Hematopoietic multipotent progenitor cell treated with erythropoietin and hydrocortisone succinate and interleukin-3 and kit ligand, for 4 days (in vitro differentiated cells): ENCODE measurements at places on chromosomes 12 and 14.

- no peak for DNase-seq
Observed at GRCh38 chr14:87156878-87157277, 836.1 kb downstream of the GALC start.

DNA sequence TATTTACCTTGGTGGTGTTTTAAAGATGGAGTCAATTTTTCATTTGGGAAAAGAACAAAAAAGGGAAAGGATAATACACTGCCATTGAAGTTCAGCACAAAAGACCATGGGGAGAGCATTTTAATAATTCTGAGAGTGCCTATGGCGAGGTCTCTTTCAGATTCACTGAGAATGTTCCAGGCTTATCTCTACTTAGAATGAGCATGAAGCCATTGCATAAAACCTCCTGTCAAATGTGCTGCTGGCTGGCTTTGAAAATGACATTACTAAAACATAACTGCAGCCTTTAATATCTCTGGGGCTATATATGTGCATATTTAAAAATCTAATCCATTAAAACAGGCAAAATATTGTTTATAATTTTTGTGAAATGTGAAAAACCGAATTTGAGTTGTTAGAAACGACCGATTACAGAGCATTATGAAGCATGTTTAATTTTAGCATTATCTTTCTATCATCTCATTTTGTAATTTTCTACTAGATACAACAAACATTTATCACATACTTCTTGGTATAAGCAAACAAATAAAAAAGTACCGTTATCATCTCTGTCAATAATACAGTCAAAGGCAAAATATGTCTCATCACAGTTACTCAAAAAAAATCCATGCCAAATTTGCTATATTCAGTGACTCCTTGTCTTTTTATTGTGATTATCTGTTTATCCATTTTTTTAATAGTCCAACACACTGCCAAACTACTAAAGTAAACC, 45.7 kb upstream of the YARS2 start:
- DNase-seq: no peak

DNA sequence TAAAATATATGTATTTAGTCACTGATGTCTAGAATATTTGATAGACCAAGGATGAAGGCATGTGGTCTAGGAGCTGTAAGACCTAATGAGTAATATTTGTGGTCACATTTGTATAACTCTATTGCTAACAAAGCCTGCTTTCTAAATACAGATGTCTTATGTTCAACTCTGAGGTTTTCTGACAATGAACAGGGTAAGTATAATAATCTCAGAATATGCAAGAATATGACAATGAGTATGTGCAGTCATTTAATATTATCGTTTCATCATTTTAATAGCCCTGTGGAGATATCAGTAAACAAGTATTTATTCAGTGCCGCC, 389.6 kb downstream of the LRIG3 start:
- DNase-seq: no peak

- no peak for DNase-seq
Observed at GRCh38 chr12:12433203-12433731, 76.4 kb downstream of the BORCS5 start.

DNA sequence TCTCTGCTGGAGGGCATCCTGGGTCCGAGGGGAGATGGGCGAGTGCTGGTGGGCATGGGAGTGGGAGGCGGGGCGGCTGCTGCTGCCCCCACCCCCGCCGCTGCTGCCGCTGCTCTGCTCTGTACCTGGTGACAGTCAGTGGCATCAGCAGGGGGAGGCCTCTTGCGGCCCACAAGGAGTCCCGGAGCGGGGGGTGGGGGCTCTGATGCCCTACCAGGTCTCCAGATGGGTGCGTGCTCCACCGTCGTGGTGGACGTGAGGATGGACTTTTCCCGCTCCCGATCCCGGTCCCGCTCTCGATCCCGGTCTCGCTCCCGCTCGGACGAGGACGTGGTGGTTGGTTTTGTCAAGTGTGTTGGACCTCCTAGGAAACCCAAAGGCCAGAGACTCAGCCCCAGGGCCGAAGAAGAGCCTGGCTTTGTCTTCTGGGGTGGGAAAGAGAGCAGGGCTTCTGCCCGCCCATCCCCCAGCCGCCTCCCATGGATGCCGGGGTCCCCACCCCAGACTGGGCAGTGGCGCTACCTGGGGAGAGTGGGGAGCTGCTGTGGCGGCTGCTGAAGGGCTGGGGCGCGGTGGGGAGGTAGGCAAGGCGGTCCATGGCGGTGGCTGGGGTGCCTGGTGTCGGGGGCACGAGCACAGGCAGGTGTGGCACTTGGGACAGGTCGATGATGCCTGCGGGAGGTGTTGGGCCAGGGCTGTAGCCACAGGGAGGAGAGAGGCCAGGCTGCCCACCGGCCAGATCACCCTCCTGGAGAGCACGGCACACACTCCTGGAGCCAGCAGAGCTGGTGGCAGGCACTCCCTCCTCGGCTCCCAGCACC, 45.4 kb downstream of the RFLNA start:
- DNase-seq: no peak

- DNase-seq: no peak
Observed at GRCh38 chr12:103783744-103784664, 57.0 kb downstream of the NT5DC3 start.

GRCh38 chr14:32337759-32338158, 8.7 kb downstream of the AKAP6 start:
- no peak for DNase-seq

- DNase-seq: peak; percentile 44
Observed at GRCh38 chr14:26598081-26598671, 343 bp upstream of the NOVA1 start.

GRCh38 chr12:92065018-92065499, 80.6 kb downstream of the BTG1 start:
- no peak for DNase-seq

GRCh38 chr12:111310076-111310870, 58.6 kb downstream of the PHETA1 start:
- DNase-seq: no peak

DNA sequence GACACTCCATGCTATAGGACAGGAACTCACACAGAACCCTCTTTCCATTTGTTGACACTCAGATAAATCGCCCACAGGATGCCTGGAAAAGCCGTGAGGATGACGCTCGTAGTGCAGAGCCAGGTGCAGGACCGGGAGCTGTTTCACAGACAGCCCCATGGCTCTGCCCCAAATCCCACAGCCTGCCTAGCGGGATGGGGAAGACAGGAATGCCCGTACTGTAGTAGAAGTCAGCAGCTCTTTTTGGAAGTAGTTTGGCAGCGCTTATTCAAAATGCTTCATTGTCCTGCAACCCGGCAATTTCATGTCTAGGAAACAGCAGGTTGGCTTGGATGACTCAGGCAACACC, 41.6 kb downstream of the JAG2 start:
- no peak for DNase-seq

GRCh38 chr12:41681898-41682297, 462.8 kb downstream of the GXYLT1 start:
- no peak for DNase-seq

DNA sequence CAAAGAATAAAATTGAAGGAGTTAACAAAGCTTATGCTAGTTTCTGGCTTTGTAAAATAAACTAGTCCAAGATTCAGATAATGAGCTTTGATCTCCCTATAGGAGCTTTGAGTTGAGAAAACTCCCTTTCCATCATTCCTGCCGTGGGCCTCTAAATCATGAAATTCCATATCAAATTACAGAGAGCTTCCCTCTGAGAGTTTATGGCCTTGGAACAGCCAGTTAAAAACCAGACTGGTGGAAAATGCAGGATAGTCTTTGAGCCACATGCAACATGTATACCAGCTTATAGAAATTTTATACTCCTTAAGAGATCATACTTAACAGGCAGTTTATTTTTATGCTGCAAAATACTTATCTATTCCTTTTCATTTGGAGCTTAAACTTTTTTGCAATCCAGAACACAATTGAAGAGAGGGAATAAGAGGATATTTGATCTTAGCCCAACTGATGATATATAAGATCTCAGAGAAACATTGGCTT, 175.8 kb upstream of the ATP2B1 start:
- no peak for DNase-seq

DNA sequence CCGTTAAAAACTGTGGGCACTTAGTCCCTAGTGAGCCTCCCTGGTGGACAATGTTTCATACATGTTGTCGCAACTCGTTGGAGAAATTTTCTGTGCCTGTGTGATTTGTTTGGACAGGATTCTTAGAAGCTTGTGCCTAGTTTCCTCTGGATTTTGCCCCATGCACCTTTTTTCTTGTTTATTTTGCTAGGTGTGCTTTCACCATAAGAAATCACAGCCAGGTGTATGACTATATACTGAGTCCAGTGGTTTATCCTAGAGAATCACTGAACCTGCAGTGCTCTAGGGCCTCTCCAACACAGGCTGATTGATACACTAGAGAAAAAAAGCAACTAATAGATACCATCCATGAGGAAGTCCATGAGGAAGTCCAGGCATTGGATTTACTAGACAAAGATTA, 33.1 kb upstream of the OASL start:
- DNase-seq: no peak

DNA sequence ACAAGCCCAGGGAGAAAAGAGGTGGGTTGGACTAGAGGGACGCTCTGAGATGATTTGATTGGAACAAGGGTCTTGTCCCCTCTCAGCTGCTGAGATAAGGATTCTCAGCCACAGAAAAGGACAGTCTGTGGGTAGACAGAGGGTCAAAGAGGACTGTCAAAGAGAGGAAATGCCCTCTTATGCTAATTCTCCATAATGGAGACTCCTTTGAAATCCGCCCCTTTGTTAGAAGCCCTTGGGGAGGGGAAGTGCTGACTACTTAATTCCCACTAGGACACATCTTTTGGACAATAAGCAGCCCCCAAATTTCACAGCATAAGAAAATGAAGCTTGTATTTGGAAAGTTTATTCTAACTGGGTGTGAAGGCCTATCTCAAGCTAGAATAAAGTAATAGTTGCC, 176.6 kb downstream of the KTN1 start:
- no peak for DNase-seq

- peak; percentile 29 for DNase-seq
Observed at GRCh38 chr12:64270411-64270810, 48.3 kb upstream of the KICS2 start.

- no peak for DNase-seq
Observed at GRCh38 chr14:29749327-29749726, 178.3 kb downstream of the PRKD1 start.

DNA sequence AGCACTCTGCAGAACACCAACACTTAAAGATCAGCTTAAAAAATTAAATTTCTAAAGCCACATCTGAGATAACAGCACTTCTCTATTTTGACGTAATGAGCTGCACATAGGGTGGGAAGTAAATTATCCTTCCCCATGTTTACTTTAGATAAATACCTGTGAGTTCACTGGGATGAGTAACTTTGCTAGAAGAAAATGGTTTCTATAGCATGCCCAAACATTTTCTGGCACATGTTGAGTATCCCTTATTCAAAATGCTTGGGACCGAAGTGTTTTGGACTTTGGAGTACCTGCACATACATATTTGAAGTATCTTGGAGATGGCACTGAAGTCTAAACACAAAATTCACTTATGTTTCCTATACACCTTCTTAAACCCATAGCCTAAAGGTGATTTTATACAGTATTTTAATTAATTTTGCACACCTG, 6.6 kb downstream of the SLC38A2 start:
- DNase-seq: no peak

DNA sequence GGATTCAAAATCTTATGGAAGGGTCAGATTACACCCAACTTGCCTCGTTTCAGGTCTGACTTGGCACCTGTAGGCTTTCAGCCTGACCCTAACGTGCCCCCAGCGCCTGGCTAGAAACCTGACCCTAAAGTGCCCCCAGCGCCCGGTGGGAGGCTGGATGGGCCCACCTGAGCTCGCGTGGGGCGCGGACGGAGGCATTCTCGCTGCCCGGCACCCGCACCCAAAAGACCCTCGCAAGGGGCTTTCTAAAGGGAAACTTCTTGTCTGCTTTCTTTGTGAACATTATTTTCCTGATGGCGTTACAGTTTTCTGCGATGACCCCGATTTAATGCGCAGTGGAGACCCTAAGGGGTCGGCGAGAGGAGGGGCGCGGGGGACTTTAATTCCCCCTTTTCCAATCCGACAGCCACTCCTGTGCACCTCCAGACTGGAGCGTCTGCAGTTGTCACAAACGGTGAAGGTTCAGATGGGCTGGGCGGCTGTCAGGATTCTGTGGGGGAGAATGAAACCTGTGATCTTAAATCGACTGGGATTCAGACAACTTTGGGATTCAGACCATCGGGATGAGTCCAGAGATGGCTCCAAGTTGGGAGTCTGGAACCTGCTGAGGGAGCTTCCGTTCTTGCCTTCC, 751 bp upstream of the HRK start:
- no peak for DNase-seq

DNA sequence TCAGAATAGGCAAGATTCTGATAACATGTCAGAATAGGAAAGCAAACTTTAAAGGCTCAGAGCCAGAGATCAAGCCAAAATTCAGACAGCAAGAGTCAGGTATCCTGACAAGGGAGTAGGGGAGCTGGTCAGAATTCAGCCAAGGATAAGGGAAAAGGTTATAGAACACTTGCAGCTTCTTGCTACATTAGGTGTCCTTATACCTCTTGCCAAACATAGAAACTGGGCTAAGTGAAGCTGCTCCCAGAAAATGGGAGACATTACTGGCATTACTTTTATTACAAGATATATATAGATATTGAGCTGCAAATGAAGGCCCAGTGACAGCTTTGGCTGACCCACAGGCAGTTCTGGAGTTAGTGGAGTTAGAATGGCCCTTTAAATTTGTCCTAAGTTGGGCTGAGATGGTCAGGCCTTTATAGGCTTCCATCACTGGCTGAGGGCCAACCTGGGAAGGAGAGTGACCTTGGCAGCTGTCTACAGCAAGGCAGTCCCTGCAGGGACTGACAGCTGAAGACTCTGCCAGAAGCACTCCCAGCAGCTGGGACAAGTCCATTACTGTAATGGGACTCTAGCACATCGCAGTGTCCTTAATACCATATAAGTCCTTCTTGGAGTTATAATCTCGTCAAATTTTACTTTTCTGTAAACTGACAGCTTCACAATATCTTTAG, 83.0 kb downstream of the LRRC9 start:
- DNase-seq: no peak

DNA sequence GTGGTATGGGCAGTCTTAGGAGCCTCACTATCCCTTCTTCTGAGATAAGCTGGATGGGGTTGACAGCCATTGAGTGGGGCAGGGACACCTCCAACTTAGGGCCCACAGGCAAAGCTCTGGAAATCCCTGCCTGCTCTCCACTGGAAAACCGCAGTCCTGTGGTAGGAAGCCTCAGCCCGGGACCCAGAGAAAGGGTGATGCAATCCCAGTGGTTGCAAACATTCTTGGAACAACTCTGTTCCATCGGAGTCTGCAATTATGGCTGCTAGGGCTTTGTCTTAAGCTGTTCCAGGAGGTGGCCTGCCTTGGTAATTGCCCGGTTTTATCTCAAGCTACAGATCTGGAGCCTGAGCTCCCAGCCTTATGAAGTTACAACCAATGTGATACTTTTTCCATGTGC, 133.4 kb downstream of the DICER1 start:
- DNase-seq: no peak

GRCh38 chr14:100159865-100160533, 554 bp upstream of the DEGS2 start:
- DNase-seq: no peak
